Fibroblast of mammary gland (primary cell): ENCODE measurements at places on chromosomes 5 and 9.
A peak's percentile ranks its signal among the peaks of the same experiment; 100 is the strongest.

DNA sequence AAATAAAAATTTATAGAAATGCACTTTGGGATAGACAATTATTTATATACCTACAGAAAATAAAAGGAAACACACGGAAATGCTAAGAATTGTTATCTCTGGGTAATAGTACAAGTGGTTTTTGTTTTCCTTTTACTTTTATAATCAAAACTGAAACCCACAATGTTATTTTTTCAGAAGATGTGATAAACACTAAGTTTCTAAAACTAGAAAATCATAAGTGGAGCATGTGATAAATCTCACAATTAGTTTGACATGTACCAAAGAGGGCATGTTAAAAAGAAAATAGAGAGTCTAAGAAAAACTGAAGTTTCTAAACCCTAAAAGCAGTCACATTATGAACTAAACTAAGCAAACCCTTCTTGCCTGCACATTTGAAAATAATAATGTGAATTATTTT, 61.1 kb downstream of the OXCT1 start:
- DNase-seq = no peak

GRCh38 chr5:122073018-122073417, 5.0 kb downstream of the LOX start:
- DNase-seq = no peak

- peak; percentile 47 for DNase-seq
These were observed 760 bp upstream of the MAN1B1 start for GRCh38 chr9:137085920-137086530.

GRCh38 chr9:135971111-135971766, 10.1 kb upstream of the UBAC1 start:
- DNase-seq = no peak

GRCh38 chr9:27441741-27442070, 82.4 kb upstream of the IFNK start:
- DNase-seq = no peak

- no peak for DNase-seq
These were observed 5.5 kb upstream of the HTR4 start for GRCh38 chr5:148659641-148660345.

DNA sequence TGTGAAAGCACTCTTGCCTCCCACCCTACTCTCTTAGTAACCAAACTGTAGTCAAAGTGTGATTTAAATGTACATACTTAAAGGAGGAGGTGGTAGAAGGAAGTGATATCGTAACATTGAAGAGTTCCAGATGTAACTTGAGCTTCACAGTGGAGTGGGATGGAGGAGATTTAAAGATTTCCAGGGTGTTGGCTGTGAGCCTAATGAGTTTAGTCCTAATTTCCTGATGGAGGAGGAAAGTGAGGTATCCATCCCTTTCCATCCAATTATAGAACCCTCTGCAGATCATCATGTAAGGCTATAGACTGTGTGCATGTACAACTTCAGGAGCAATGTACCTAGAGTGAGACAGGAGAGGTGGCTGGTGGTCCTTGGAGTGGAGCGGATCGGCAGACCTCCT, 1163.9 kb upstream of the SEMA6A start:
- no peak for DNase-seq

GRCh38 chr5:63916786-63917185, 45.5 kb downstream of the HTR1A start:
- DNase-seq = peak; percentile 82

DNA sequence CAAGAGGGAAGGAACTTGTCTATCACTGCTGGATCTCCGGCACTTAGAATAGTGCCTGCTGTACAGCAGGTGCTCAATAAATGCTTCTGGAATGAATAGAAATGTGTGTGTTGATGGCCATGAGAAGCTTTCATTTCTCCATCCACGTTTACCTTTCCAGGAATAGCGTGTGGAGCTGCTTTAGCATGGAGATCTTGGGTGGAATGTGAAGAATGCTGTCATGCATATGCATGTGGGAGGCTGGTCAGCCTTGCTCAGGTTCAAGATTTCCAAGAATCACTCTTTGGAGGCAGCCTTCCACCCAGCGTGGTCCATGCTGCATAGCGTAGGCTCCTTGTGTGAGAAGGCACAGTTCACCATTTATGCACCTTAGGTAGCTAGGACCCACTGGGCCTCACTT, 19.2 kb downstream of the COL15A1 start:
- no peak for DNase-seq

DNA sequence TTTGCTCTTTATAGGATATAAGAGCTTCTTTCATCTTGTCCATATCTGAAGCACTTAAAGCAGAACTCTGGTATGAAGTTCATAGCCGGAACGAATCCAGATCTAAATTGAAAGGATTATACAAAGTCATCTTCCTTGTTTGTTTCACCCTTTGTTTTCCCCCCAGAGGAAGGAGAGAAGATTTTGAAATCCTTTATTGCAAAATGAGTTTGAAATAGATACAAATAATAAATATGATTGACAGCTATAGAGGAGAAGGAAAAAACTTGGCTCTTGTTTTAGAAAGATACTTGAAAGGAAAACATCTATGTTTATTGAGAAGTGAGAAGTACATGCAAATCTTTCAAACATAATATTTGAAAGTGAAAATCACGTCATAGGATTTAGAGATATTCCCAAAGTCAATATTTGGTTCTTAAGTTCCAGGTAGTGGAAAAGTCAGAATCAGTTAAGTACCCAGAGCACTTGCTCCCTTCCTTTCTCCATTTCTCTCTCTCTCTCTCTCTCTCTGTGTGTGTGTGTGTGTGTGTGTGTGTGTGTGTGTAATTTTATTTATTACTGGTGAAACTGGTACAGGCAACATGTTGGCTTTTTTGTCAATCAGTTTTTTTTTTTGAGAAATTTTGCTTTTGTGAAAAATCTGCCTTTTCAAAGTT, 27.2 kb downstream of the PAM start:
- no peak for DNase-seq

GRCh38 chr5:151382576-151382975, 35.2 kb upstream of the SLC36A2 start:
- DNase-seq = no peak

DNA sequence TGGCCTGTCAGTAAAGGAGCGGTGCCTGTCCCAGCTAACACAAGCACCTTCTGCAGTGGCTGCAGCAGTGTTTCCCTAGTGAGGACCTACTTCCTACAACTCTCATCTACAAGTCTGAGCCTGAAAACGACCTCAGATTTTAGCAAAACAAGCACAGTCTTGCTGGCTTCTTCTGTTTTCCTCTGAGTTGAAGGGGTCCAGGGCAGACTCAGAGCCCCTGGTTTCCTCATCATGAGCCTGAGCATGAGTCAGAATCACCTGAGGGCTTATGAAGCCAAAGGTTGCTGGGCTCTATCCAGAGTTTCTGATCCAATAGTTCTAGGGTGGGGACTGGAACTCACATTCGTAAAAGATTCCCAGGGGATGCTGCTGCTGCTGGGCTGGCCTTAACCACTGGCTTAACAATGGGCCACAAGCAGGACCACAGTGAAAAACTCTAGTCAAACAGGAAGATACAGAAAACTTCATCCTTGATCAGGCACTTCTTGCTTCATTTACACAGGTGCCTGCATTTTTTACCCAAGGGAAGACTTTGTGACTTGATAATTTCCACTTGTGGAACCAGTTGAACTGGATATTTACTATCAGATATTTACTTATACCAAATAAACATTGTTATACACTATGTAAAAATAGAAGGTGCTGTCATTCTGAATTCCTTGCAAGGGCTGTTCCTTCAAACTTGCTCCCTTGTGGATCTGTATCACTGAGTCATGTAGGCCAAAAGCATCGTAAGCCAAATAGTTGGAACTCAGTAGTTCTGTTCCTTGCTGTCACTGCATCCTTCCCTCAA, 4.3 kb upstream of the ACER2 start:
- peak; percentile 14 for DNase-seq

GRCh38 chr9:133499892-133500270, 21.0 kb upstream of the SLC2A6 start:
- DNase-seq = no peak

DNA sequence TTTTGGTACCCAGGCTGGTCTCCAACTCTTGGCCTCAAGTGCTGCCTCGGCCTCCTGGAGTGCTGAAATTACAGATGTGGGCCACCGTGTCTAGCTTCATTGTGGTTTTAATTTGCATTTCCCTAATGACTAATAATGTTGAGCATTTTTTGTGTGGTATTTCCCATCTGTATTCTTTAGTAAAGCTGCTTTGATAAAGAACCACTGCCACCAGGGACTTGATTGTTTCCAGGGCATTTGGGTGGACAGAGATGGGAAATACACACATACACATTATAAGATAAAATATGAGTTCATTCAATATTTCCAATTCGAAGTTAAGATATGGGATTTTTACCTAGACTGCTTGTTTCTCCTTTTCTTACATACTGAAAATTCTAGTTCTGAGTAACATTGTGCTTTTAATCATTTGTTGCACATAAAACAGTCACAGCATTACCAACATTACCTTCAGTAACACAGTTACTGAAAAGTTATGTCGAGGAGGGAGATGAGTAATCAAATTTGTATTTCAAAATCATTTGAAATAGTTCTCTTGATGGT, 28.9 kb downstream of the HABP4 start:
- peak; percentile 66 for DNase-seq

DNA sequence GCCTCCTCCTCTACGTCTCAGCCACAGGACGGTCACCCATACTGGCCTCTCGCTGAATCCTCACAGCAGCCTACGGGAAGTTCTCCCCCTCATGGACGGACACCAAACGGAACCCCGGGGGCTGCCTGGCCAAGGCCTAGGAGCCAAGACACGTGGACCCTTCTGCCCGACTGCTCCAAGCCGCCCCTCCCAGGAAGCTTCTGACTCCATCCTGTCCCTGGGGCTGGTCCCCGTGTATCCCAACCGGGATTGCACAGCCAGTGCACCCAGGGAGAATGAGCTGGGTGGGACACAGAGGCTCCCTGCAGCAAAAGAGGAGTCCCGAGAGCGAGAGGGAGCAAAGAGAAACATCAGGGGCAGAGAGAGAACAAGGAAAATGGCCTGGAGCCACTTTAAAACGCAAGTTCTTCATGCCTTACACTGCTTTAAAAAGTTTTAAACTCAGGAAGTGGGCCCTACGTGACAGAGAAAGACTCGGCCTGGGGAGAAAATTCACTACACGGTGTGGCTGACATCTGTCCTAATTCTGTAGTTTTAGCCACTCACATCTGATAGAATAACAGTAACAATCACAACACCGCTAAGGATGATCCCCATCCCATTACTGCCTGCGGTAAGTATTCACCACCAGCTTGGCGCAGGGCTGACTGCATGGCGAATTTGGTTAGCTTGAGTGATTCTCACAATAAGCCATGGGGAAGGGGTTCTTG, 3.0 kb downstream of the FAM78A start:
- DNase-seq = no peak

GRCh38 chr9:116459576-116459975, 227.5 kb upstream of the TRIM32 start:
- no peak for DNase-seq

DNA sequence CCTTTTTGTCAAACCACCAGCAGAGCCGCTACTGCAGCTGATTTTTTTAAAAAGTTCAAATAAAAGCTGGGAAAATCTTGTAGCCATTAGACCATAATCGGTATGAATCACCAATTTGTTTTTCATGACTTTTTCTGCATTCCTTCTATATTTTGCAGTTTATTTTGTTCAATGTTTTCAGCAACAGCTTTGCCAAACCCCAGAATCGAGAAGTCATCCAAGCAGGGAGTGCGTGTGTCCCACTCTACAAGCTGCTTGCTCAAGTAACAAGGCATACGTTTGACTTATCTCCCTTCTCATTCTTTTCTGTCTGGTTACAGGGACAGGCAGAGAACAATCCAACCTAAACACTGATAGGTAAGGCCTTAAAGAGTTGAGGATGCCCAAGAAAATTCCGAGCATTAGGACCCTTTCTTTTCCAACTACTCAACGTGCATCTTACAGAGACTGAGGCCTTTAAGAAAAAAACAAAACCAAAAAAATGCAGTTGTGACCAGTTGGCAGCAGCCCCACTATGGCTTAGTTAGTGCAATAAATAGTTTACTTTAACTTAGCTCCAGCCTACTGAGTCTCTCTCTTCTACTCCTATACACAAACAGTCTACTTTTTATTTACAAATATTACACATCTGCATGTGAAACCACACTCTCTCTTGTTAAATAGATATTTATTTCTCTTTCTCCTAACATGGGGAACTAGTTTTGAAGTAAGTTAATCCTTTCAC, 134.7 kb upstream of the SLIT3 start:
- peak; percentile 45 for DNase-seq

- DNase-seq = no peak
These were observed 5.4 kb downstream of the SYK start for GRCh38 chr9:90807006-90807405.

- DNase-seq = no peak
These were observed 10.0 kb downstream of the PCDHGA12 start for GRCh38 chr5:141440341-141440740.

DNA sequence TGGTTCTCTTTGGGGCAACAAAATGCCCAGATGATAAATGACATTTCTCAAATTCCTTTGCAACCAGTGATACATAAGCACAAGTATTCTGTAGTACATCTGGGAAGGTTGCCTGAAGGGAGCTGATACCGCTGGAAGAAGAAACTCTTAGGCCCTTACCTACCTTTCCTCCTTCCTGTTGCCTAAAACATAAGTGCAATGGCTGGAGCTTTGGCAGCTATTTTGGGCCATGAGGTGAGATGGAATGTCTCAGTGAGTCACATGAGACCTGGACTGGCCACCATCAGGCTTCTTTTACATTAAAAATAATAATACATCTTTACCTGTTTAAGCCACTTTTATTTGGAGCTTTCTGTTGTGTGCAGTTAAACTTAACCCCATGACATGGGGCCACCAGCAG, 11.2 kb upstream of the ADGRD2 start:
- no peak for DNase-seq

GRCh38 chr5:180865981-180866695, 5.1 kb upstream of the ZFP62 start:
- DNase-seq = peak; percentile 14

GRCh38 chr5:133006653-133007052, 19.7 kb downstream of the ZCCHC10 start:
- no peak for DNase-seq

DNA sequence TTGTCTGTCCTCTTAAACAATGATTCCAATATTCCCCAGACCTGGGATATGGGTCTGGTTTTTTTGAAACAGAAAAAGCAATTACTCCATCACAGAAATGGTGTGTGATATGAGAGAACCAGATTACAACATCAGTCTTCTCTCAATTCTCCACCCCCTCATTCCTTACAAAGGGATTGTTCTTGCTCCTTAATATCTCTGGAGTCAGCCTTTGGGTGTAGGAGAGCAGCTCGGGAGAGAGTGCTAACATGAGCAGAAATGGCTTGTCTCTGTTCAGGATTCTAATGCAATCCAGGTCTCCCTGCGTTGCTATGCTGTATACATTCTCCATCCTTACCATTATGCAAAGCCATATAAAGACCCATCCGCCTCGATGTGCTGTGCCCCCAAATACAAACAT, 32.7 kb downstream of the ZFAND5 start:
- DNase-seq = no peak

DNA sequence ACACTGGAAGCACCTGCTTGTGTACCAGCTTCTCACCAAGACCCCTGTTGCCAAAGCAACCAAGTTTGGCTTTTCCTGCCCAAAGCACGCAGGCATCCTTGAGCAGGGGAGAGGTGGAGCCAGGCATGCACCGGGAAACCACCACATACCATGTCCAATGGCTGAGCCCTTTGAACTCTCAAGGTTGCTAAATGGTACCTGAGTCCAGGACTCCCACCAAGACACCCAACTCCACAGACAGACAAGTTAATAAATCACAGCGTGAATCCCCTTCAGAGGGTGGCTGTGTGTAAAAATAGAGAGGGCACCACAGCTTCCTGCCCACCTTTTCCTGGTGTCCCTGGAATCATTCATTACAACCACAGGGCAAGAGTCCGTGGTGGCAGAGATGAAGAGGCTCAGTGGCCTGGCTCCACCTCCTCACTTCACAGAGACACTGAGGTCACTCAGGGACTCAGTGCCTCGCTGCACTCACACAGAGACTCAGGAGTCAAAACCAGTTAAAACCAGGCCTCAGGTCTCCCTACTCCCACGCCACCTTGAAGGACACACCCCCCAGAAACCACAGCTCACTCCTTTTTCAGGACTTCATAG, 143.7 kb downstream of the C5orf15 start:
- DNase-seq = no peak
